ENCODE measurements at places on chromosomes 5 and 9. TPM values are rescaled to one million over a fixed set of nuclear protein-coding genes. Genes with fewer than 3 reads are reported as not detected.

The SLC36A2 gene
- total RNA-seq = not detected

- no peak for DNase-seq
Observed at GRCh38 chr5:67612961-67613360, 416.4 kb upstream of the CD180 start.

DNA sequence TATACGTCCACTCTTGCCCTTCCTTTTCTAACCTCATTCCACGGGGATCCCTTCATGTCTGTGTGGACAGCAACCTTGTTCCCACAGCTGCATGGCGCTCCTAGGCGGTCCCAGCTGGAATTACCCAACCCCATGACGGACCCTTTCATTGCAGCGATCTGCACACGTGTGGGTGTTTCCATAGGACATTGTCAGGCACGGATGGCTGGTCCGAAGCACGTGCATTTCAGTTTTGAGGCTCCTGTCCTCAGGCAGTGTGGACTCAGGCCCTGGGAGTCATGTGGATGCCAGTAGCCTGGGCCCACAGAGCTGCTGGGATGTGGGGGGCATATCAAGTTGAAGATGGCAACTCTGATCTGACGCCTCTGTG, 15.0 kb downstream of the CARD19 start:
- DNase-seq = no peak

The FCN2 gene
- total RNA-seq = not detected

DNA sequence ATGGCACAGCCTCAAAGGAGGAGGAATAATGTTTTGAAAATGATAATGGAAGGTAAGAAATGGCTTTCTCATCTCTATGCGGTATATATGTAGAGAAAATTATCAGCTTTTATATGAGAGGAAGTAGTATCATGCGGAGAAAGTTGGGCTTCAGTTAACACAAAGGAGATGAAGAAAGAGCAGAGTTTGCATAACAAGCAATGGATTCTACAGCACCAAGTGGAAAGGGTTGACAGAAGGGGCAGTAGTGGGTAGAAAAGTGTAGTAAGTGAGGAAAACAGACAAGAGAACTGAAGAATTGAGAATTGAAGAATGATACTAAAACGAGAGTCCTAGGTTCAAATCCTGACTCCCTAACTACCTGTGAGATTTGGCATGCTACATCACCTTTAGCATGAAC, 51.0 kb downstream of the GNG10 start:
- no peak for DNase-seq

GRCh38 chr5:125367702-125368101, 621.3 kb upstream of the ZNF608 start:
- DNase-seq = no peak

DNA sequence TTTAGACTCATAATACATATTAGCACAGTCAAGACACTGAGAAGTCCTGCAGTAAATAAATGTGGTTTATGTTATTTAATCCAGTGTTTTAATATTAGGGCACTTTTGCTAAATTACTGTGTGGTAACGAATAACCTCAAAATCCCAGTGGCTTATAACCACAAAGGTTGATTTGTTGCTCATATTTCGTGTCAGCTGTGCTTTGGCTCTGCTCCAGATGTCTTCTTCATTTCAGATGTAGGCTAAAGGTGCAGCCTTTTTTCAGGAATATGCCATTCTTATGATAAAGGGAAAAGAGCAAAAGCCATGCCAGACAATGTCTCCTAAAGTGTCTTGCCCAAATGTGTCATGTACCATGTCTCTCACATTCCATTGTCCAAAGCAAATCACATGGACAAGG, 144.8 kb downstream of the BRINP1 start:
- no peak for DNase-seq

GRCh38 chr5:54832045-54832444, 153.3 kb downstream of the ESM1 start:
- DNase-seq = no peak

DNA sequence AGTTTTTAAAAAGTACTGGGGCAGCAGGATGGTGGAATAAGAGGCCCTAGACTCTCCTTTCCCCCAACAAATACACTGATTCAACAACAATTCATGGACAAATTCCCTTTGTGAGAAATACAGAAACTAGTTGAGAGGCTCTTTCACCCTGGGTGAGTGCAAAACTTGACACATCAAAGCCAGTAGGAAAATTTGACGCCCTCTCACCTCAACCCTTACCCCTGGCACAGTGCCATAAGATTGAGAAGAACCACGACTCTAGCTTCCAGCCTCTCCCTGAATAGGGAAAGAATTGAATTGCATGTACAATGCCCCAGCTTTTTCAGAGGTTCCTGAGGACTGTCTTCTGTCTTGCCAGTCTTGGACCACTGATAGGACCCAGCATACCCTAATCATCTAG, 12.3 kb downstream of the KIF4B start:
- DNase-seq = no peak

DNA sequence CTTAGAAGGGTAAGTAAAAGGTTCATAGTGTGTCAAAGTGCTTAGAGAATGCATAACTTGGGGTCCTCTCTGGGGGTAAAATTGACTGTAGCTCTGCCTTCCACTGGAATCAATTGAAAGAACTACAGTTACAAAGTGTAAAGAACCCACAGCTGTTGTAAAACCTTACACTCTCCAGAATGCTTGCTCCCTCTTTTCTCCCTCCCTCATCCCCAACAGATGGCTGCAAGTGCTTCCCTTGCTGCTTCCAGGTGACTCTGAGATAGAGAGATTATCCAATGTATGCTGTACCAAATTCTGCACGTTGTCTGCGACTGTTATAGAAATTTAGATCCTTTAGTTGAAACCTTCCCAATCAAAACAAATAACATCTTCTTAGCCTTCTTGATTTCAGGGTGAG, 126.0 kb downstream of the STK32A start:
- no peak for DNase-seq

The PCDHGA6 gene
- total RNA-seq = 0.60 TPM

The SYNPO gene
- total RNA-seq = 0.71 TPM

DNA sequence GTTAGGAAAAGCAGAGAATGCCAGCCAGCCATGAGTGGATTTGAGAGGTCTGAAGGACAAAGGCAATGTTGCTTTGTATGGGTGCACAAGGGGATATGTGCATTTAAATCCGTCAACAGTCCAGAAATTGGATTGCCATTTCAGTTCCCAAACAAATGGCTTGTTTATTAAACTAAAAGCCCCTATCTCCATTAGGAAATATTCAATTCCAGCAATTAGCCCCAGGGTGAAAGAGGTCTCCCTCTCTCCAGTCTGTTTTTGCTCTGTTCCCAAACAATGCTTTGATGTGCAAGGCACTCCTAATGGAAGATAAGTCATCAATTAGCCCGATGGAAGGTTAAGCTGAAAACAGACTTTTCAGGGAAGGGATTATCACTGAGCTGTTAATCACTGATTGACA, 101.3 kb downstream of the C9orf152 start:
- no peak for DNase-seq

DNA sequence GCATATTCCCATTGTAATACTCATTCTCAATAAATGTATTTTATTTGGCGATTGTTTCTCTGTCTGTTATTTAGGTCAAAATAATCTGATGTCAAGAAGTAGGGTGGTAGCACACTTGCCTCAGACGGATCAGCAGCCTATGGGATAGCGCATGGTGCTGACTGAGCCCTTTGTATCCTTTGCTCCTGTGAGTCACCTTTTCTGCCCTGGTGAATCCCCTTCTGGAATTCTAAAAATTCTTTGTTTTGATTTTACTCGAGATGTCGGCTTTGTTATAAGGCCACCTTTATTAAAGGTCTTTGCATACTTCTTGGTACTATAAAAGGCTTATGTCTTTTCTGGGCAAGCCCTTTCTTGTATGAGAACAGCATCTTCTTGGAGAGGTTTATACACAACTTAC, 1187.8 kb downstream of the CDH9 start:
- DNase-seq = no peak

- DNase-seq = no peak
Observed at GRCh38 chr5:137566780-137567179, 67.7 kb upstream of the SPOCK1 start.

GRCh38 chr9:136847088-136847825, 2.0 kb upstream of the PHPT1 start:
- no peak for DNase-seq

GRCh38 chr9:124084087-124084486, 72.5 kb downstream of the LHX2 start:
- no peak for DNase-seq

GRCh38 chr9:108045851-108046250, 556.3 kb upstream of the KLF4 start:
- no peak for DNase-seq

The TLE1 gene
- 1.6 TPM for total RNA-seq

DNA sequence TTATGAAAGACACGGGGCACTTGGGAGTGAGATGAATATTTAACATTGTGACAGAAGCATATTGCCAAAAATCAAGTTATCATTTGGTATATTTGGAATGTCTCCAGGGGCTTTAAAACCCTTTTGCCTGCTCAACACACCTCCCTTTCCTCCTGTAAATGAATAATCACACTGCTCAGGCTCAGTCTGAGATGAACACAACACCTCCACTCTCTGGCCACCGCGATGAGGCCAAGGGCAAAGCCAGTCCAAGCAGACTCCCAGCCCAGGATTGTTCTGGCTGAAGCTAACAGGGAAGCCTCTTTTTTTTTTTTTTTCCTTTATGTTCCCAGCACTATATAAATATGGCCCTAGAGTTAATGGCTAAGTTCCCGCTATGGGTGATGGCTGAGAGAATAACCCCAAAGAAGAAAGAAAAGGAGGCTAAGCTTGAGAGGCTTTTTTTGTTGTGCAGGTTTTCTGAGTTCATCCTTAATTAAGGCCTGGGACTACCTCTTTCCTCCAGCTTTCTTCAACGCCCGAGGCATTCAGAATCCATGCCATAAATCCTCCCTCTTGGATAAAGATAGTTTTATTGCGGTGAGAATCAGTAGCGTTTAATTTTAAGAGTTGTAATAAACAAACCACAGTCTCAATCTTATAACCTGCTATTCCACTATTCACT, 10.5 kb upstream of the ERAP1 start:
- DNase-seq = no peak

DNA sequence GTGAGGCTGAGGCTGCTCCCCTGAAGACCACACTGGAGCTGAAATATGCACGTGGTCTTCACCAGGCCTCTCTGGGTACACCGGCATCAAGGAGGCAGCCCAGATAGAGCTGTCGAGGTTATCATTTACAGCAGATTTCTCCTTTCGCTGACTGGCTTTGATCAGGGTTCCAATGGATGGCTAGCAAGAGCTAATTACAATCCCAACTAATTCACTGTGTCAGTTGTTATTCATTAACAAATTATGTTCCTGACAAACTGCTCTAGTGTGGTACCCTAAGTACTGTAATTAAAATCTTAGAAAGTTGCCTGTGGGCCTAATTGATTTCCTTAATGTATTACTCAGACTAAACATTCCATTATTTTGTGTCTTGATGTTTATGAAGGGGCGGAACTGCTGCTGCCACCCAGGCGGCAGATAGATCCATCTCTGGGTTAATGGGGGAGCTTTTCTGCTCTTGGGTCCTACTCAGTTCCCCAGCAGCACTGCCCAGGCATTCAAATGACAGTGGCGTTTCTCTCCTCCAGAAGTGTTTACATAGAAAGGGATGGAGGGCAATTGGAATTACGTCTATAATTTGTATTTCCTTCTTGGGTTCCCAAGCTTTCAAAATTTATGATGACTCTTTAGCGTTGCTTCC, 71.7 kb upstream of the RAD23B start:
- no peak for DNase-seq

- DNase-seq = no peak
Observed at GRCh38 chr5:56475689-56476486, 242.8 kb upstream of the ANKRD55 start.

GRCh38 chr5:112583166-112583565, 154.5 kb upstream of the APC start:
- no peak for DNase-seq

DNA sequence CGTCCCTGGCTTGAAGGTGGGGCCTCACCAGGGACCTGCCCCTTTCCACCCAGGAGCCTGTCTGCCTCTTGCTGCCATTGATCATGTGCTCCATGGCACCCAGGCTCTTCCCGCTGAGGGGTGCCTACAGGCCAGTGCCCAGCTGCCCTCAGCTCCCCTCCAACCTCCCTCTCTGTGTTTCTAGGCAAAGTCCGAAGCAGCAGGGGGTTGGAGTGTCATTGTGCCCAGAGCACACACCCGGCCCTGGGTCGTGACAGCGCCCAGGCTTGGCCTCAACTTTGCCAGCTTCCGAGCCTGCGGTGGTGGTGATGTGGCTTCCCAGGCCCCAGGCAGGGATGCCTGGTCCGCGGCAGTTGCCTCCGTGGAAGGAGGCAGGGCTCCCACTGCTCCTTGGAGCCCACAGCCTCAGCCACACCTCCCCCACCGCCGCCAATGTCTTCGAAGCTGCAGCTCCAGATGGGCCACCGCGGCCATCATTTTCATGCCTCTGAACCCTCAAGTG, 52.4 kb downstream of the GTF3C4 start:
- no peak for DNase-seq

The ZNF483 gene
- total RNA-seq = 19.4 TPM

DNA sequence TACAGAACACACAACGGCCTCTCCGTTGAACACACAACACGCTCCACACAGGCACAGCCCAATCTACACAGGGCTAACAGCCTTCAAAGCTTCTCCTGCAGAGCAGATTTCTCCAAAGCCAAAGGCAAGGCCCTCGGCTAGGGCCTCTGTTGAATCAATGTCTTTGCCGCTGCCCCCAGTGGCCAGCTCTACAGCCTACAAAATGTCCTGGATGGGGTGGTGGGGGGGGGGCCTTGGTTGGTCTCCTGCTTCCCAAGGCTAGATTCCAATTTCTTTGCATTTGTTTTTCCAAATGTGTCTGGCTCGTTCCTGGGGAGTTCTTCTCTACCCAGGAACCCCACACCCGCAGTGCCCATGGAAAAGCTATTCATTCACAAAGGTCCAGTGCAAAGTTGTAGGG, 167.2 kb downstream of the PAX5 start:
- no peak for DNase-seq

DNA sequence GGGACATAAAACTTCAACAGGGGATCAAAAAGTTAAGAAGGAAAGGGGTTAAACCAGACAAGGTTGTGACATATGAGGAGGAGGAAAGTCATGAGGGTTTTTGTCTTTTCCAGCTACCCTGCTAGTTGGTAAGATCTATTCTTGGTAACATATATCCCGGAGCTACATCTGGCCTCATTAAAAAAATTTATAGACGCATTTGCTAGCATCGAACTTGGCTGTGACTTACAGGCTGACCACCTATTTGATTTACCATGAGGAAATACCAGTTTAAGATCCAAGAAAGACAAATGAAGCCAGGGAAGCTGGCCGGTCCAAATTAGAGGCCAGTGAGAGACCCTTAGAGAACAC, 87.6 kb upstream of the NIPAL4 start:
- DNase-seq = no peak

GRCh38 chr9:93122721-93123221, 11.3 kb downstream of the NINJ1 start:
- no peak for DNase-seq

The NRG2 gene
- total RNA-seq = 0.47 TPM

The UBE2B gene
- total RNA-seq = 147 TPM

The BTNL8 gene
- not detected for total RNA-seq

The TAF11L5 gene
- not detected for total RNA-seq

DNA sequence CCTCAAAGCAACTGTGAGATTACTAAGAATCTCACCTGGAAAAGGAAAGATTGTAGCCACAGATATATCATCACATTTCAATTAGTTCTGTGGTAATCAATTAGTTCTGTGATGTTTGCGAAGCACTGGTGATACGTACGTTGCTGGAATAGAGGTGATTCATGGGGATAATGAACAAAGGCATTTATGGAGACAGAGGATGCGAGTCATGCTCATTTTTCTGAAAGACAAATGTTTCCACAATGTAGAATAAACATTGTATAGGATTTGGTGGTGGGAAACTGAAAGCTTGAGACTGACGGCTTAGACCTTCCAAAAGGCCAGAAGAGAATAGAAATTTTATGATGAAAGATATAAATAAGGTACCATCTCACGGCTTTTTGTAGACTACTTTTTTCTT, 507.3 kb upstream of the TYRP1 start:
- no peak for DNase-seq

All from naive thymus-derived CD8-positive, alpha-beta T cell (primary cell).